GM12891 (cell line): ENCODE measurements at places on chromosomes 5 and 9.

DNA sequence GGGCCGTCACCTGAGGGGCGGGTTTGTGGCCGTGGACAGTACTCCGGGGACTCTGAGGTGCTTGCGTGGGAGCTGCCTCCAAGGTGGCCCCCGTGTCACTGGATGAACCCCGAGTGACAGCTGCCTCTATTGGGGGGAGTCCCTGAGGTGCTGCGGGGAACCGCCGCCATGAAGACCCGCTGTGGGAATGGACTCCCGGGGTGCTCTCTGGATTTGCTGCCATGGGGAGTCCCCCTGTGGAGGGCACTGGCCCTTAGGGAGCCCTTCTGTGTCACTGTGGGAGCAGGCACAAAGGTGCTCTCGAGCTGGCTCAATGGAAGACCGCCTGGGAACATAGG is 100.2 kb upstream of the CCL21 start:
- DNase-seq = no peak

- DNase-seq = no peak
These were observed 121.9 kb upstream of the GHR start for GRCh38 chr5:42301349-42301748.

DNA sequence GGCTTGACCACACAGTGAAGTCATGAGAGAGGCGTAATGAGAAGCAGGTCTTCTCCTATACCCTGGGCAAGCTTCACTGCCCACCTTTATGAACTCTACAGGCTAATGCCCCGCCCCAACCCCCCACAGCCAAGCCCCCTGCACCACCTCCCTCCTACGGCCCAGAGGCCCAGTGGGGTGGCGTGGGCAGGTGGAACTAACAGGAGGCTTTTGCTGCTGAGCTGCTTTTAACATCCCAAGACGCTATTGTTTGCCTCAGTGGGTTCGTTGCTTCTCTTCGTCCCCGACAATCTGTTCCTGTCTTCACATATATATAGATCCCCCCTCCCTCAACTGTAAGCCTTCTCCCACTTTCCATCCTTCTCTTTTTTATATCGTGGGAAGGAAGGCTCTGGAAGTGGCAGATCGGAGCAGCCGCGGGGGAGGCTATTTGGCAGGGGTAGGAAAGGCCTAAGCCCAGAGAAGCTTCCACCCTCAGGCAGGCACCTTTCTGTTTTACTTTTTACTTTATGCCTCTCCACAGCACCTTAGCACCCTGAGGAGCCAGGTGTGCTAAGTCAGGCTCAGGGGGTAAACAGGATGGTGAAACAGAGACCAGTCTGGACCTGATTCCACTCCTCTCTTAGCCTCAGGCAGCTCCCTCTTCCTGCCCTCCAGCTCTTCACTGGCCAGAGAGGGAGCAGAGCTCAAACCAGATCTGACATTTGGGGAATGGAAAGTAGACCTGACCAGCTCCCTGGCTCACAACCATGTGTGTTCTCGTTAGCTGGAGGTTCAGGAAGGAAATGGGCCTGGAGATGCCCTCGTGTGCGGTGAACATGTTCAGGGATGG is 26.5 kb downstream of the CD74 start:
- no peak for DNase-seq

GRCh38 chr5:173670791-173671120 is 54.3 kb upstream of the BOD1 start:
- DNase-seq = no peak

- DNase-seq = no peak
These were observed 552.4 kb upstream of the DAB2 start for GRCh38 chr5:39977066-39977655.

DNA sequence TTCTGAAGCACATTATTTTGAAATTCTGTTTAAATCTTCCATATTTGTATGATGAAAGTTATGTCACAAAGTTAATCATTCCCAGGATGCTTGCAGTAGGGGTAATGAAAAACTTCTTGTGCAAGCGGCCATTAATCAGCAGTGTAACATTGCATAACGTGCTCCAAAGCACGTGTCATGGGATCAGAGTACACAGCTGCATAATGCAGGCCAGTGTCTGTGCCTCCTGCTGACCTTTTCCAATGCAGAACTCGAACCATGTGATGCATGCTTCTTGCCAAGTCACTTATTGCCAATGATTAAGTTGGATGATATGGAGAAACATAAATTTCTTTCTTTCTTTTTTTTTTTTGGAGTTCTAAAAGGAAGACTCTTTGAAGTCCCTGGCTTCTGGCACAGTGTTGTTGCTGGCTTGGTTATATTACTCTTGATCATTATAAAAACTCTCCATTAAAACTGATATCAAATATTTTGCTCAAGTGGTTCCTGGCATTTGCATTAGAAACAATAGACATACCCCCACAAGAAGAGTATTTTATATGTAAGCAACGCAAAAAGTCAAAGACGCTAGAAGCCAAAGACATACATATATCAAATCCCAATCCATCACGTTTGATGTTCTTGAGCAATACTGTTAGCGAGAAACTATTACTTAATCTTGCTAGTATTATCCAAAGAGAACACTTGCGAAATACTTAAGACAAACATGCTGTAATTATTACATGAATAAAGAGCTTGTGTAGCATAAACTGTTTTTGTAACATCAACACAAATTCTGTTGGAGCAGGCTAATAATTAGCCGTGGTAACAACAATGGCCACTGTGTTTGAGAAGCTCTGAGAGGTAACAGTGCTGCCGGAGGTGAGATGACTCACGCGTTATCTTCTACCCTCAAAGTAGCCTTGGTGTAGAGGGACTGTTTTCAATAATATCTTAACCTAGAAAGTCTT is 164.2 kb downstream of the AUH start:
- no peak for DNase-seq

DNA sequence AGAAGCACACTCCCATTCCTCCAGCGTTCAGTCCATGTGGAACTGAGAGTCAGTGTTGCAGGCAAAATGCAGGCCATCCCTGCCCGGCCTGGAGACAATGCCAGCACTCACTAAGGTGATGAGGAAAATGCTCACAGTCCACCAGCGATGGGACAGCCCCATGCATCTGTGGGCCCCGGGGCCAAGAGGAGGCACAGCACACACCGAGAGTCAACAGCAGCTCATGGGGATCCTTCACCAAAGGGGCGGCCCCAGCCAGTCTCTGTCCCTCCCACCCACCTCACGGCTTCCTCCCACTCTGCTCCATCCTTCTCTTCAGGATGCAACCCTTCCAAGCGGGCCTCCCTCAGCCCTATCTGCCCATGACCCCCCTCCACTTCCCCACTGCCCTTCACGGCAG is 6.2 kb downstream of the SEMA4D start:
- no peak for DNase-seq

- DNase-seq = no peak
These were observed 189.1 kb upstream of the PTGER4 start for GRCh38 chr5:40490464-40491111.

DNA sequence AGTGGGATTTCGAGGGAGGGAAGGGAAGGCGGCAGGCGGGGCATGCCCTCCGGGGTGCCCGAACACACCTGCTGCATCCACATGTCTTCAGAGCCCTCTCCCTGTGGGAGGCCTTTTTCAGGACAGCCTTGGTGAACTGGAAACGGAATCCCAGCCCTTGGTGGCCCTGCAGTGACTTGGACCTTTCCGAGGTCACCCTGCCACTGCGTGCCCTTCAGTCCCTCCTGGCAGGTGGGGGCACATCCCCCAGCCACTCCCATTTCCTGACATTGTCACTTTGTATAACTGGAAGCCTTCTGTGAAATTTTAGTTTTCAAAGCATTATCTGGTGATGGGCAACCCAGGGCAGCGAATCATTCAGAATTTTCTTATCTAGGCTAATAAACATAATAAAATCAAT is 11.0 kb upstream of the AHRR start:
- DNase-seq = no peak

DNA sequence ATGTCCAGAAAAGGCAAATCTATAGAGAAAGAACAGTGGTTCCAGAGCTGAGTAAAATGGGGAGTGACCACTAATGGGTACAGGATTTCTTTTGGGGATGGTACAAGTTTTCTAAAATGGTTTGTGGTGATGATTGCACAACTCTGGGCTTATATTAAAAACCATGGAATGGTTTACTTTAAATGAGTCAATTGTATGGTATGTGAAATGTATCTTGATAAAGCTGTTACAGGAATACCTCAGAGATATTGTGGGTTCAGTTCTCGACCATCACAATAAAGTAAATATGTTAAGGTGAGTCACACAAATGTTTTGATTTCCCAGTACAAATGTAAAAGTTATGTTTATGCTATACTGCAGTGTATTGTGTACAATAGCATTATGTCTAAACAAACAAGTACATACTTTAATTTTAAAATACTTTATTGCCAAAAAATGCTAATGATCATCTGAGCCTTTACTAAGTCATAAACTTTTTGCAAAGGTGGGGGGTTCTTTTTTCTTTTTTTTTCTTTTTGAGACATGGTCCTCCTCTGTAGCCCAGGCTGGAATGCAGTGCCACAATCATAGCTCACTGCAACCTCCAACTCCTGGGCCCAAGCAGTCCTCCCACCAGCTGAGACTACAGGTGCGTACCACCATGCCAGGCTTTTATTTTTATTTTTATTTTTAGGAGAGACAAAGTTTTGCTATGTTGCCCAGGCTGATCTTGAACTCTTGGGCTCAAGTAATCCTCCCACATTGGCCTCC is 65.9 kb downstream of the SHOC1 start:
- no peak for DNase-seq

DNA sequence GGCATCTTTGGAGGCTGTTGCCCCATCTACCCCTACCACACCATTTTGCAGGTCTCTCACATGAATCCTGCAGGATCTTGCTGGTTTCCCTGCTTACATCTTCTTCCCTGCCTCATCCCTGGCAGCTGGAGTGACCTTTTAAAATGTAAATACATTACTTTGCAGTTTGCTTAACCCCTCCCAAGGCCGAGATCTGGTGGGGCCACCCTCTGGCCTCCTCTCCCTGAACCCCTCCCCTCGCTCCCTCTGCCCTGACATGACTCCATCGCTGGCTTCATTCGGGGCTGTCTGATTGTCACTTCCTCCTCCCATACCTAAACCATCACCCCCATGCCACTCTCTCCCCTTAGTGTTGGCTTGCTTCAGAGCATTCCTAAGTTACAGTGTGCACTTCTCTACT is 12.6 kb upstream of the PALM2AKAP2 start:
- DNase-seq = no peak

DNA sequence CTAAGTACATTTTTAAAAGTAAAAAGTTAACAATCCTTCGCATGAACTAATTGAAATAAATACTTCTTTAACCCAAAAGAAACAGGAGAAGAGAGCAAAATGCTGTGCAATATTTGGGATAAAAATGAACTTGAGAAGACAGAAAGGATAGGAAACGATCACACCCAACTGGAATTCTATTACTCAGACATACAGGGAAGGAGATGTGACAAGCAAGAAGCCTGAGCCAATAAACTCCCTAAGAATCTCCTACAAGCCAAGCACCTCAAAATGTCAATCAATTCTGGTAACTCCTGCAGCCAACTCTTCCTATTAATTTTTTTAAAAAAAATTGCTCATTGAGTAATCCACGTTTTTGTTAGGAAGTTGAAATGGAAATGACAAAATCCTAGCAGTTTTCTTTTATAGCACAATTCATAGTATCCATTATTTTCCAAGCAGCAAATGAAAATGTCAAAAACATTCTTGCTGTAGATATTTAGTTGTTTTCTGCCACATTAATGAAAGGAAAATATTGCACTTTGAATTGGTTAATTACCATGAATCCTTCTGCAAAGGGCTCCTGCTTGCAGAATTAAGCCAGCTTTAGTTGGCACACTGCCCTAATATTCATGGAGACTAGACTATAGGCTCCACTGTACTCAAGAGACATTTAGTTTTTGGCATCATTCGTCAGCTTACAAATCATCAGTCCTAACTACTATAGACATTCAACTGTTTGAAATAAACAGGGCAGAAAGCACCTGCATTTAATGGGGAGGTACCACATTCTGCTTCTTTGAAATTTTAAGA is 89.0 kb downstream of the RFX3 start:
- no peak for DNase-seq

DNA sequence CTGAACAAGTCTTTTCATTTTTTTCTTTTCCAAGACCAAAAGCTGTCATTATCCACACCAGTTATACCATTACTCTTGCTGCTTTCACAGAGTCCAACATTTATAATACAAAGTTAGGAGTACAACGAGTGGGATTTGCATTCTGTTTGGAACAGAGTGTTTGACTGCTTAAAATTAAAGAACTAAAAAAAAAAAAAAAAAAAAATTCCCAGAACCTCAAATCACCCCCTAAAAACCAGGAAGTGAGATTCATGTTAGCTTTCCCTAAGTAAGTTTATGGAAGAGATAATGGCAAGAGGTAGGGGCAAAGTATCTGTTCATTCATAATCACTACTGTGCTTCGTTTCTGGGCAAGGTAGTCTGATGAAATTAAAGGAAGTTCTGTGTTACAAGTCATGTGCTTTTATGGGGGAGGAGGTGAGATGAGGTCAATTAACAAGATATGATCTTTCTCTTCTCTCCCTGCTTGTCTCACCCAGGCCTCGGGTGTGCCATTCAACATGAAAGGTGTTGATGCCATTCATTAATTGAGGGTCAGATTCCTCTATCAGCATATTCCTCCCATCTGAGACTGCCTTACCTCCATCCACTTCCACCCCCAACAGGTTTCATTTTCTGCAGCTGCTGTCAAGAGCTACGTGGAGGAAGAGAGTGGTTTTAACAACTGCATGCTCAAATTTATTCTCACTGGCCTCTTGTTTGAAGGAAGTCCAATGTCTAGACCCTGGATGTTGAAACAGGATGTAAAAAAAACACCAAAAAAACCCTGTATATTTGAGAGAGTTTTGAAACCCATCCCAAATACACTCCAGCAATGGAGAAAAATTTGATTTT is 58.1 kb downstream of the MARCHF3 start:
- peak; percentile 34 for DNase-seq
